ENCODE measurements at places on chromosomes 12 and 14.

DNA sequence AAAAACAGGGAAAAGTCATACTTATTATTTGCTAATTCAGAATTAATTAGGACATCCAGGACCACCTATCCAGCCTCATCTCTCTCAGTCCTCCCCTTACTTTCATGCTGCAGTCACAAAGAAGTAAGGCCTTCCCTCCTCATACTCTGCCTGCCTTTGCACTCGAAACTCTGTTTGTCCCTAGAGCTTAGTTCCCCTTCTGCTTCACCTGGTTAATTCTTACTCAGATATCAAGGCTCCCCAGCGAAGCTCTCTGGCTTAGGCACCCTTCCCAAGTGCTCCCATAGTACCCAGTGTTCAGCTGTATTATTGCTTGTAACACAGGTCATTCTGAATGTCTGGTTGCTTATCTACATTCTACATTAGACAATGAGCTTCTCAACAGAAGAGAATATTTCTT is 81.3 kb downstream of the ERGIC2 start:
- no peak for DNase-seq

DNA sequence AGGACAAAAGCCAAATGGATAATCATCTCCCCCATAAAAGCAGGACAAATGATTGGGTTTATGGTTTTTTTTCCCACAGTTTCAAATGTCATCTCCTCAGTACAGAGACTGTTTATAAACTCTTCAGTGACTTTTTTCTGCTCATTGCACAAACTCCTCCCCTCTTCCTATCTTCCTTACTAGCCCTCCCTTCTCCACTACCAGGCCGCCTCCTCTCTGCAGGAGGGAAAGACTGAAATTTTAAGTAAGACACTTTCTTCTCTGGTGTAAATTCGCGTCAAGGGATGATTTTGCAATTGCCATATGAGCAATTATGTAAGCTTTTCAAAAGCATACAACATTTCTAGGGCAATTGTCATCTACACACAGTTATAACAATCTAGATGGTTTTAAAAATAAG is 37.0 kb downstream of the BTG1 start:
- DNase-seq, result no peak

- DNase-seq, result no peak
Observed at GRCh38 chr12:119375075-119375882, 40.8 kb downstream of the CCDC60 start.

DNA sequence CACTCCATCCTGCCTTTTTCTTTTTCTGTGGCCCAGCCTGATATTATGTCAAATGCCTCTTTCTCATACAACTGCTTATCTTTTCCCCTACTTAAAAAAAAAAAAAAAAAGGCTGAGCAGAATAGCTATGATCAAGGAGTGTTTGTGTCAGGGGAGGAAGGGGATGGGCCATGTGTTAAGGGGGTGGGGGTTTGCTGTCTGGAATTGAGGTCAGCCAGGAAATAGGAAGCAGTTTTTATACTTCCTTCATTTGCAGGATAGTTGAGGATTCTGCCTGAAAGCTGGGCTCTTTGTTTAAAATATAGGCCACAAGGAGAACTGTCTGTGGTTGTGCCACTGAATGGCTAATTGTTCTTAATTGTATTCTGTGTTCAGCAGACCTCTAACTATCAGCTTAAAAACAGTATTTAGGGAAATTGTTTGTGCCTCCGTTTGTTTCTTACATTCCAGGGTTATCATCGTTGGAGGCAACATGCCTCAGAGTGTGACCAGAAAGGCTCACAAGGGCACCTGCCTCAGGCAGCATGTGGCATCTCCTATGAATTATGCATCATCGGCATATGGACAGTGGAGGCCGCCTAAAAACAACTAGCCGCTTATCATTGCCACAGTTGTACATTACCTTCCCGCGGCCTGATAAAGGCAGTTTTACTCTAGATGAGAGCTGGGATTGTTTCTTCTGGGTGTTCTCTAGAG is 96.0 kb downstream of the SRGAP1 start:
- no peak for DNase-seq

DNA sequence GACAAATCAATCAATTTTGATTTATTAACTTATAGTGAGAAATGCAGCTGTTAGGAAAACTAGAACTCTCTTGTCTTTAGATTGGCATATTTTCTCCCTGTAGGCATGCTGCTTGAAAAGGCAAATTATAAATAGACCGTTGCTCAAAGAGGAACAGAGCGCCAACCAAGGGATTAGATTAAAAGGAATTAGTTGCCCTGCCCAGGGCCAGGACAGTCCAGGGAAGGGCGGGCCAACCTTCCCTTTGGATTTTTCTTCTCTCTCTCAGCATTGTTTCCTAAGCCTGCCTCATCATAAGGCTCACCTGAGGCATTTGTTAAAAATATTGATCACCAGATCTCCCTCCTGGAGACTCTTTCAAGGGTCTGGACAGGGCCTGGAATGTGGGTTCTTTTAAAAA is 8.6 kb downstream of the CIPC start:
- DNase-seq, result no peak

GRCh38 chr12:737122-737739 is 15.1 kb upstream of the WNK1 start:
- DNase-seq, result no peak

DNA sequence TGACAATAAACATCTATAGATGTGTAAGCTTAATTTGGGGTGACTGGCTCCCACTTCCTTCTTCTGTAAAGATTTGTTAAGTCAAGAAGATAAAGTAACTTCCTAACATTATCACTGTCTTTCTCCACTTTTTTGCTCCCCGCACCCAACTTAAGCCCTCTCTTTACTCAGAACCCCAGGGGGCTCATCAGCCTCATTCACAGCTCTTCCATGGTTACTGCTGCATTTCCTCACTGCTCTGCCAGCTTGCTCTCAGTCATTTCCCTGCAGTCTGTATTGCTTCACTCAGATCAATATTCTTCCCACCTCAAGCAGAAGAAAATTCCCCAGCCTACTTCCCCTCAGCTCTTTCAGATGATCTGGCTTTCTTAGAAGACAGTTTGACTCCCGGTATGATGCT is 102.0 kb downstream of the PIK3C2G start:
- no peak for DNase-seq

- no peak for DNase-seq
Observed at GRCh38 chr14:42947991-42948390, 1341.3 kb downstream of the LRFN5 start.
